ENCODE measurements at places on chromosomes 12 and 14. TPM values are rescaled to one million over a fixed set of nuclear protein-coding genes. Genes with fewer than 3 reads are reported as not detected.

Gene FGFR1OP2
- 55.8 TPM for total RNA-seq

GRCh38 chr12:3222979-3223378 lies 145.8 kb downstream of the TSPAN9 start:
- no peak for DNase-seq

DNA sequence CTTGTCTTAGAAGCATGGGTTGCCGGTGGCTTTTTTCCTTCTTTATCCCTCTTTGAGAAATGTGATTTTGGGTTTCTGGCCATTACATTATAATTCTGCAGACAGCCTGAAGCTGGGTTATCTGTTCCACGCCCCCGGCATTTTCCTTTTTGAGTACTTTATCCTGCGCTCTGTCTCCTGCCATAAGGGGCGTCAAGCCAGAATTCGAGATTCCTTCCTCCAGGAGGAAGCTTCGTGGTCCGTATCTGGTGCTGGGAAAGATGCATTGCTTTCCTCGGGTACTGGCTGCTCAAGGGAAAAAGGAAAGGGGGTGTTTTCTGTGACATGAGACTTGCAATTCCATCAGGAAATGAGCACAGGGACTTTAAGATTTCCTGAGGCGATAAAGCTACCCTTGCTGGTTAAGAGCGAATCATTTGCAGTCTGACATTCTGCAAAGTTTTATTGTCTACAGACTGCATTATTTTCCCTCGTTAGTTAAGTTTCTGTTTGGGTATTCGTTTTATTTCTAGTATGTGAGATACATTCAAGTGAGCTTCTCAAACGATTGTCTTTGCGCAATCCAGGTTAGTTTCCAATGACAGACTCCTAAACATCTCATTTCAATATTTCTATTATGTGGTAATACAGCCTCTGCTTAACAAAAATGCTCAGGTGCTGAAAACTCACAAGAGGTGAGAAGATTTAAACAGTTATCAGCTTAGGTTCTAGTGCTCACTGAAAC lies 694 bp downstream of the AKAP5 start:
- DNase-seq: peak; percentile 32

Gene EGLN3
- 32.5 TPM for total RNA-seq

- no peak for DNase-seq
Observed at GRCh38 chr12:19829100-19829853, 390.0 kb downstream of the AEBP2 start.

DNA sequence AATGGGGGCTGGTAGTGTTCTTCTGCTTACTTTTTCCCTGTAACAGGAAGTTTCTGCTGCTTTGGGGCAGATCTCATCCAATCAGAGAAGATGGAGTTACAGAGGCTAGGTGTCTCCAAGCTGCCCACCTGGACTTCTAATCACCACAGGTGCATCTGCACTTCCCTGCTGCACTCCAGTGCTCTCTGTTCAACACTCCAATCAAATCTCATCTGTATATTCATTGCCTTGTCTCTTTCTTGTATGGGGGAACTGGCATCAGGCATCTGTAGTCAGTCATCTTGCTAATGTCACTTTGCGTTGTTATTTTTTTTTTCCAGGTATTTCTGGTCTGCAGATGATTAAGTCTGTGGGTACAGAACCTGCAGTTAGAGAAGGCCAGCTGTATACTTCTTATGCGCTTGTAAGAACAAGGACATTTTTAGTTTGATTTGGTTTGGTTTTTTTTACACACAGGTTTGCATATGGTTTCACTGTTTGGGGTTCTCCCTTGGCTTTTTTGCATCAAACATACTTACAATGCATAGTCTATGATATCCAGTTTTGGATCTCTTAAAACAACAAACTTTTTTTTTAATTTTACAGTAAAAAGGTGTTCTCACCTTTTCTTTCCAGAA lies 116.0 kb downstream of the METTL25 start:
- no peak for DNase-seq

GRCh38 chr14:37601865-37602264 lies 6.4 kb downstream of the TTC6 start:
- DNase-seq: no peak

Gene EXOC3L4
- total RNA-seq: 0.30 TPM
